ENCODE measurements at places on chromosomes 12 and 14.

DNA sequence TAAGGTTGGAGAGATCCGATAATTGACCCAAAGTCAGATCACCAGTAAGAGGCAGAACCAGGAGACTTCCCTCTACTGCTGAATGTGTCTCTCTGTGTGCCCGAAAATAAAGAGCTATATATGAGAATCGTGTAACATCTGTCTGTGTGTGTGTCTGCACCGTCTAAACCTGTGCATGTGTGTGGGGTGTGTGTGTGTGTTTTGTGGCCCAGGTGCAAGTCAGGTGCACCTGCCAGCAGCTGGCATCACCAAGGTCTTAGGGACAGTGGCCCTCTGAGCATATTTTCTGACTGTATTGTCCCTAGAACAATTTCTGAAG lies 24.7 kb upstream of the KRT78 start:
- peak; percentile 62 for DNase-seq

DNA sequence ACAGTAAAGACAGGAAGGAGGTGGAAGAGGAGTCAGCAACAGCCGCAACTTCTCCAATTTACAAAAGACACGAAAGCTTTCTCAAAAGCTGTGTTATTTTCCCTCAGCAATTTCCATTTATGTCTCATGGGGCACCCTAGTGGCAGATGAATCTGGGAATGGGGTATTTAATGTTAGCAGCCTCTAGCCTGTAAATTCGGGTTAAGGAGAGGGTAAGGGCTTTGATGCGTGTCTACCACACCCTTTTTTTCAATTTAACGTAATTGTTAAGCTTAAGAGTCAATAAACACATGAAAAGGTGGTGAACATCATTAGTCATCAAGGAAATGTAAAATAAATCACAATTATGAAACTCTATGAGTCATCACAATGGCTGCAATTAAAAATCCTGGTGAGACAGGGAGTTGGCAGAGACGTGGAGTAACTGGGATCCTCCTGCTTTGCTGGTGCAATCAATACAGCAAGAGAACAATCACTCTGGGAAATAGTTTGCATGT lies 986.4 kb downstream of the AACS start:
- peak; percentile 34 for DNase-seq

DNA sequence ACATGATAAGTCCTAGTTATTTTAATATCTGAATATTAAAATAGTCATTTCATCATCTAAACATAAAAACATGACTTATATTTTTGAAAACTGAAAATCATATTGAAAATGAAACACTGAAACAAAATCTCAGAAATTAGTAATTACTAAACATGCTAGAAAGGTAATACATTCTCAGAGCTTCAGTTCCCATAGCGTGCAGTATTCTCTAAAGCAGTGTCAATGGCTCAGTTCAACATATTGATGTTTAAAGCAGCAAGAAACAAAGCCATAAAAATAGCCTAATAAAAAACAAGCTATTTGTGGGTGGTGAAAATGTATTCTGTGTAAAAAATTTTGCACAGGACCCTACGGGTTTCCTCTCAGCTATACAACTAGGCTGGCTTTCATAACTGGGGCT lies 1337.4 kb downstream of the FSCB start:
- DNase-seq: no peak

- no peak for DNase-seq
Measured at GRCh38 chr12:106867651-106868050, 88.1 kb upstream of the TMEM263 start.

DNA sequence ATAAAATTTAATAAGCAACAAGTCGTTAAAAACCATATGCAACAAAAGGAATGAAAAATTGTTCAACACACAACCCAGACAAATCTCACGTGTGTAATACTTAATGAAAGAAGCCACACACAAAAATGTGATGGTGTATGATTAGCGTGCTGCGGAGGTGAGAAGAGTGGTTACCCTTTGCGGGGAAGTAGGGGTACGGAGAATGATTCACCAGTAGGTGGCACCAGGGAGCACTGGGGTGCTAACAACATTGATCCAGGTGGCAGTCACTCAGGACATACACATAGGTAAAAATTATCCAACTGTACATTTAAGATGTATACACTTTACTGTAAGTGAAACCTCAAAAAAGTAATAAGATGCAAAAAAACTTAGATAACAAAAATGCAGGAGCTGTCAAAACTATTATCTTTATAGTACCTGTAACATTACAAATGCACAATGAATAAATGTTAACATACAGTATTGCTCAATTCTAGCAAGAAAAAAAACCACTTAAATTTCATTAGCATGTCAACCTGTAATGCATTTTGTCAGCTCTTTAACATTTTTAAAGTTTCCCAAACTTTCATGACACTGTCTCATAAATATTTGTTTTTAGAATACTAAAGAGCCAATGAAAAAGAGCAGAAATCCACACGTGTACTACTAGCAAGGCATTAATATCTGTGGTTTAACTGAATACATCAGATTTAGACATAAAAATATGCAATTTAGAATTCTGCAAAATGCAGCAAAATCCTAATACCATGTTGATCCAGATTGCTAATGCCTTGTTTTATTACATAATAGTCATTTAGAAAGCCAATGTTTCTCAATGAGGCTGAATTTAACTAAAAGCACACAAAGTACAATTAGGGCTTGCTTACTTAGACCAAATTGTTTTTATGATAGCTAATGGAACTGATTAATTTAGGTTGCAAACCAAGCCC lies 46.7 kb downstream of the TMCC3 start:
- DNase-seq: no peak

DNA sequence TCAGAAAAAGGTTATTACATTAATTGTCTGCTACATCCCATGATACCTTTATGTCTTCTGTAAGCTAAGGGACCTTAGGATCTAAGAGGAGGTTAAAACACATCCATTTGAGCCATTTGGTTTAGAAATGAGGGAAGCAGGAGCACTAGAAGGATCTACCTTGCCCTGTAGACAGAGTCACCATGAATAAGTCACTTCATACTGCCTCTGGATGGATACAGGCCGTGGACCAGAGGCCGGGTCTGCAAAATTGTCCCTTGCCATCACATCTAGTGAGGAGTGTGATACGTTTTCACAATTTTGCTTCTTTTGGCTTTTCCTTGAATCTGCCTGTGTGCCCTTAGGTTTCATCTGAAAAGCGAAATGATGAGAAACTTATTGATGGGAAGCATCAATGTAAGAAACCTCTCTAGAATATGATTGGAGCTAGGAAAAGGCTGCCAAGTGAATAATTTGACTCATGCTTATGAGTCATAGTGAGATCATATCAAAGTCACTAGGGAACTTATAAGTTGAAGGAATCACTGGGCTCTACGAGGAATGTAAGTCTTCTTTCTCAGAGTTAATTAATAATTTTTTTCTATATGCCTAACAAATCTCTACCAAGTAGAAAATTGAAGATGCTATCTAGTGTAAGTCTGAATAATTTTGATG lies 10.8 kb downstream of the GLRX5 start:
- DNase-seq: no peak

- no peak for DNase-seq
Measured at GRCh38 chr12:100295764-100296555, 29.0 kb downstream of the SCYL2 start.

DNA sequence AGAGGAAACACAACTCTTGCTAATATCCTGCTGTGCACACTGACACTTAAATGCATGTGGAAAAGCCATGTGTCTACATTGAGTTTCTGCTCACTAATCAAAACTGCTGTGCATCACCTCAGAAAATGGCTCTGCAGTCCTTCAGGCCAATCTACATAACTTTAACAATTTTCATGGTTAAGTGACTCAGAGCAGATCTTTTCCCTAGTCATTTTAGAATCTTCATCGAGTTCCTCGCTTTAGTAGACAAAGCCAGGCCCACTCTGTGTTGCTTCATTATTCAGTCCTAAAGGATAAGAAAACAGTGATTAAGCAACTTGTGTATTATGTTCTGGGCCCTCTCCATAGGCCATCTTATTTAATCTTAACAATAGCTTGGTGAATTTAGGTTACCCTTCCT lies 250.0 kb downstream of the KCNC2 start:
- DNase-seq: no peak

- DNase-seq: no peak
Measured at GRCh38 chr14:72576258-72576657, 317.6 kb downstream of the DPF3 start.

DNA sequence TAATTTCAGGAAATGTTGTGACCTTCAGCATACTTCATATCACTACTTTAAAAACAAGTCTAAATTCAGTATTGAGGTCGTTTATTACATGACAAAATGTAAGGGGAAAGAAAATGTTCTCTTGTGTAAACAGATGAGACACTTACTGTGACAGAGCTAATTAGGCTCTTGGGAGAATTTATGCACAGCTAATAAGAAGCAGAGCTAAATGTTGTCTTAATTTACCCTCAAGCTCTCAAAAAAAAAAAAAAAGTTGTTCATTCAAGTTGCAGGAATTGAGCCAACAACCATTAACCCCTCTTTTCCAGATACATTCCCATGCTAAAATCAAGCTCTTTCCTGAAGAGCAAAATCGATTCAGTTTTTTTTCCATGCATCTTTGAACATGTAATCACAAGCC lies 1419.4 kb downstream of the FSCB start:
- DNase-seq: no peak

DNA sequence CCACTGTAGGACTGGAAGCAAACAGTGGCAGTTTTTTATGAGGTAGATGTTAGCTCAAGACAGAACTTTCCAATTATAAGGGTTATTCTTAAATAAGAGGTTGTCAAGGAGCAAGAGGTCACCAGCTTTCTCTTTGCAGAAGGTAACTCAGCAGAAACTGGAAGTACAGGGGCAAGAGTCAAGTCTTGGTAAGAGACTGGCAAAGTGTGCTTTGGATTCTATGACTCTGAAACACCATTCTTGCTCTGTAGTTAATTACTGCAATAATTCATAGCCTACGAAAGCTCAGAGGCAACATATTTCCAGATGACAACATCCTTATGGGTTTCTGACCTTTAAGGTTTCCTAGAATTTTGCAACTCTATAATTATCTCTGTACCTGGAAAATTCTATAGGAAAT lies 51.3 kb downstream of the RMST start:
- DNase-seq: no peak

DNA sequence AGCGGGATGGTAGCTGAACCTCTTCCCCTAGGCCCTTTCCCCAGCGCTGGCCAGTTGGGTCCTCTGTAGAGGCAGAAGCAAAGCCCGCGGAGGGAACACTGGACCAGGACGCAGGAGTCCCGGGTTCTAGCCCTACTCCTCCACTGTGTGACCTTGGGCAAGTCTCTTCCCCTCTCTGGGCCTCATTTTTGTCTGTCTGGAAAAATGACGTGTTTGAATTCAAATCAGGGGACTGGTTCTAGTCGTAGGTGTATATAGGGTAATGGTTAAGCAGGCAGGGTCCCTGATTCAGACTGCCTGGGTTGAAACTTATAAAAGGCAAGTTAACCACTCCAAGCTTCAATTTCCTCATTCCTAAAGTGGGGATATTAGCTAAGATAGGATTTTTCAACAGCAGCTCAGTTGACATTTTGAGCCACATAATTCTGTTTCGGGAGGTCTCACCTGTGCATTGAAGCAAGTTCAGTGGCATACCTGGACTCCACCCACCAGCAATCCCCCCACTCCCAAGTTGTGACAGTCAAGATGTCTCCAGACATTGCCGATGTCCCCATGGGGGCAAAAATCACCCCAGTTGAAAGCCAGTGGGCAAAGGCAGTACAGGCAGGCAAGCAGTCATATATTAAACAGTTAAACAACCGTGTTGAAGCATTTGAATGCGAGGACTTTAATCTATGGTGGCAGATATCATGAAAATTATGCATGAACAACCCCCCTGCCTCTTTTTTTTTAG lies 899 bp downstream of the TPCN1 start:
- no peak for DNase-seq

GRCh38 chr12:58803908-58804307 lies 116.4 kb downstream of the LRIG3 start:
- no peak for DNase-seq

DNA sequence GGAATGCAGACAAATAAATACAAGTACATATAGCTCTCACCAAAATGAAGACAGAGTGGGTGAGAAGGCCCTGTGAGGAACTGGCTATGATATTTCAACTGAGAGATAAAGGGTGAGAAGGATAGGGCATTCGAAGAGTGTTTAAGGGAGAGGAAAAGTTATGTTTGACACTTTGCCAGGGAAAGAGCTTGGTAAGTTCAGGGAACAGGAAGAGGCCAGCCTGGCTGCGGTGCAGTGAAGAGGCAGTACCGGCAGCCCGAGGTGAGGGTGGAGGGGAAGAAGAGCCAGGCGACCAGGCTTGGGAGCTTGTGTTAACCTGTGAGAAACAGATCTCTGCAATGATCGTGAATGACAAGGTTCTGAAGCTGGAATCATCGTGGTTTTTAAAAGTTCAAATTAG lies 84.7 kb upstream of the RFX4 start:
- DNase-seq: no peak

GRCh38 chr12:26238341-26239121 lies 43.2 kb downstream of the SSPN start:
- no peak for DNase-seq

- DNase-seq: no peak
Measured at GRCh38 chr12:77847680-77848431, 17.2 kb downstream of the NAV3 start.

DNA sequence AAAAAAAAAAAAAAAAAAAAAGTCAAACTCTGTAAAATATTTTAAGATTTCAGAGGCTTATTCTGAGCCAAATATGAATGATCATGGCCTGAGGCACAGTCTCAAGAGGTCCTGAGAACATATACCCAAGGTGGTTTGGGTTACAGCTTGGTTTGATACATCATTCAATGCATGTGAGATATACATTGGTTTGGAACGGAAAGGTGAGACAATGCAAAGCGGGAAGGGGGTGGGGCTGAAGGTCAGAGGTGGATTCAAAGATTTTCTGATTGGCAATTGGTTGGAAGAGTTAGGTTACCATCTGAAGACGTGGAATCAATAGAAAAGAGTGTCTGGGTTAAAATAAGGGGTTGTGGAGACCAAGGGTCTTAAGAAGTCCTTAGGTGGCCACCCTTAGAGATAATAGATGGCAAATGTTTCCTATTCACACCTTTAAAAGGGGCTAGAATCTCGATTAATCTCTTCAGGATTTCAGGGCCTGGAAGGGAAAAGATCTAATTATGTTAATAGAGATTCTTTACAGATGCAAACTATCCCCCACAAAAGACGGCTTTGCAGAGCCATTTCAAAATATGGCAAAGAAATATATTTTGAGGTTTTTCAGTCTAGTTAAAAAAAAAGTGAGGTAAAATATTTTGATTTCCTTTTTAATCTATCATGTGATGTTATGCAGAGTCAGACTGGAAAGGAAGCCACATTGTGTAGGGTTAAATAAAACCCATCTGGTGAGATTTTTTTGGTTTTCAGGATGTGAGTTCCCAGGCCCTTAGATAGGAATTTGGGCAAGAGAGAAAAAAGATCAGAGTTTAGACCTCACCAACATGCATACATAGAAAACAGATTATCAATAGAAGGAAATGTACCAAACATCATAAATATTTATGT lies 173.8 kb upstream of the CNOT2 start:
- DNase-seq: no peak

- DNase-seq: no peak
Measured at GRCh38 chr12:26100666-26101349, 24.0 kb downstream of the BHLHE41 start.

DNA sequence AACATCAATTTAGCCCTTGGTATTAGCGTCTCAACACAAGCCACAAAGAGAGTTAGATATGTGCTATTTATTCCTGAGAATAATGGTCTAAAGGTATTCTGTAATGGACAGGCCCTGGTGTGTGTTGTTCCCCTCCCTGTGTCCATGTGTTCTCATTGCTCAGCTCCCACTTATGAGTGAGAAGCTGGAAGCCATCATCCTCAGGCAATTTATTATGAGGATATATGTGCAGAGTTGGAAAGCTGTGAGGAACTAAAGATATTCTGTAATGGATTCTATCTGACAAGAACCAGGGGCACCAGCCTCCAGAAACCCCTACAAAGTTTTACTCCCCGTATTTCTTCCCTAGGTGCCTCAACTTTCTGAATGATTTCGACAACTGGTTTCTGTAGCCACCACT lies 210.8 kb downstream of the GRIN2B start:
- no peak for DNase-seq

All from NCI-H2029 (cell line).